Fibroblast of skin of back (primary cell): ENCODE measurements at places on chromosomes 5 and 9.

DNA sequence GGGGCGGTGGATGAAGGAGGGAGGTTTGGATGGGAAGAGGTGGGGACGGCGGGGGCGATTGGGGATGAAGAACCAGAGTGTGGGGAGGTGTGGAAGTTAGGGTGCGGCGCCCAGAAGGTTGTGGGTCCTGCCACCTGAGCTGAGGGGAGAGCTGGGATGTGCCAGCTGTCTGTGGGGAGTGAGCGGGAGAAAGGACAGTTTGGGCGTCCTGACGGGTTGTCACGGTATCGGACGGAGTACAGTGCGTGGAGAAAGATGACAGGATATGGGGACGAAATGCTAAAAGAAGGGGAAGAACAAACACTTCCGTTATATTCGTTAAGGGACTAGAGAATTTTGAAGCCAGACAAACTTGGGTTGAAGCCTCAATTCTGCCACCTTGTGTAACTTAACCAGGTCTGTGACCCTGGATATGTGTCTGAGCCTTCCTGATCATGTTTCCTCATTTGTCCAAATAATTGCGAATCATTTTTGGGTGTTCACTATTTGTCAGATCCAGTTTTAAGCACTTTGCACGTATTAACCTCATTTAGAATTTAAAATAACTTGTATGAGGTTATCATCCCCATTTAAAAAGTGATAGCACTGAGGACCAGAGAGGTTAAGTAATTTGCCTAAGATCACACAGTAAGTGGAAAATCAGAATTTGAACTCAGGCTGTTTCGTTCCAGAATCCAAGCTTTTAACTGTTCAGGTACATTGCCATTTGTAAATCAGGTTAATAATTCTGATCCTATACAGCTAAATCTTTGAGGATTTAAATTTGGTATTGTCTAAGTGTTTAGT is 689 bp downstream of the CNTRL start:
- peak; percentile 47 for DNase-seq

GRCh38 chr5:52560366-52560765 is 227.3 kb upstream of the ITGA1 start:
- DNase-seq, result peak; percentile 2

- DNase-seq, result no peak
These were observed 789 bp downstream of the ACER2 start for GRCh38 chr9:19409401-19410194.

DNA sequence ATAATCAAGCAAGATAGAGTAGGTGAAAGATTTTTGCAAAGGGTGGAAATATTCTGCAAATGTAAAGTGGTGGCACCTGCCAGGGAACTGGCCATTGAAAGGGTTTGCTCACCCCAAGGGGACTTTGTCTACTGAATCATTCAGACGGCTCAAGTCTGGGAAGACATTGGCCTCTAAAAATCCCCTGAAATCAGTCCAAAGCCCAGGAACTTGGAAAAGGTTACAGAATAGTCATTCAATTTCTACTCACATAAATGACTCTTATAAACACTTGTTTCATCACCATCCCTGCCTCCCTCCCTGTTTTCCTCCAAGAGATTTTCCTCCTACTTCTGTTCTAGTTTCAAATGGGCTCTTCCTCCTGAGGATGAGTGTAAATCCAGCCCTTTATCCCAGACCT is 28.5 kb downstream of the ZNF366 start:
- DNase-seq, result no peak

DNA sequence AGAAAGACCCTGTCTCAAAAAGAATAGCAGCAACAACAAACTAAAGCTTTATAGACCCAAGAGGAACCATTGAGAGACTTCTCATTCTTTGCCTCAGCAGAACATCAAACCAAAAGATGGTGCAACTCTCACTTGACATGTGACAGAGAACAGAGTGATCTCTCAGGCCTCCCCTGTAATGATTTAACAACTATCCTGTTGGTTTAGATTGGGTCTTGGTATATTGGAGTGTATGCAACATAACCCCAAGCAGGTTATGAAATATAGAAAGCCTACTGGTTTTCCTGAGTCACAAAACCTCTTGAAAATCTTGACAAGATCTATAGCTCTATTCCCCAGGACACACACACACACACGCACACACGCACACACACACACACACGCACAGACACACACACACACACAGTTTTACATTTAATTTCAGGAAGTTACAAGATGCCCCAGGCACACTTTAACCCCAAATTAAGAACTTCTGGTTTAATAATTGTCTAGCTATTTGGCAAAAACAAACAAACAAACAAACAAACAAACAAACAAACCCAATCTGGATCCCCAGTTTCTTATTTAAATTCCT is 6.5 kb upstream of the FGF1 start:
- no peak for DNase-seq

GRCh38 chr9:132998831-132999635 is 20.5 kb downstream of the GFI1B start:
- no peak for DNase-seq

- no peak for DNase-seq
These were observed 350.8 kb downstream of the NFIB start for GRCh38 chr9:13963005-13963653.

DNA sequence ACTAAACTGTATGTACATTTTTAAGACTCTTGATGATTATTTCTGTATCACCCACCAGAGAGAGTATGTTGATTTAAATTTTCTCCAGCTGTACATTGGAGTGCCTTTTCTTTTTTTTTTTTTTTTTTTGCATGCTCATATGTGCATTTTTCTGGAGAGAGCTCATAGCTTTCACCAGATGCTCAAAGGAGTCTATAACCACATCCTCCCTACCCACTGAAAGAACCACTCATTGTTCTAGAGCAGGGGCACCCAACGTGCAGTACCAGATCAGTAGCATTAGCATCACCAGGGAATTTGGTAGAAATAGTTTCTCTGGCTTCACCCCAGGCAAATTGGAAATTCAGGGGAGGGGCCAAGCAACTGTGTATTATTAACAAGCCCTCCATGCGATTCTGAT is 53.9 kb upstream of the TMEM171 start:
- peak; percentile 91 for DNase-seq

DNA sequence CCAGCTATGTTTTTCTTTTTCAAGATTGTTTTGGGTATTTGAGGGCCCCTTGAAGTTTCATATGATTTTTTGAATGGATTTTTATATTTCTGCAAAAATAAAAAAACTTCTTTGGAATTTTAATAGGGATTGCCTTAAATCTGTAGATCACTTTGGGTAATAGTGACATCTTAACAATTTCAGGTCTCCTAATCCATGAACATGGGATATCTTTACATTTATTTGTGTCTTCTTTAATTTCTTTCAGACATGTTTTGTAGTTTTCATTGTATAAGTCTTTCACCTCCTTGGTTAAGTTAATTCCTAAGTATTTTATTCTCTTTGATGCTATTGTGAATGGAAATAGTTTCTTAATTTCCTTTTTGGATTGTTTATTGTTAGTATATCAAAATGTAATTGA is 79.1 kb downstream of the PPIC start:
- DNase-seq, result no peak

DNA sequence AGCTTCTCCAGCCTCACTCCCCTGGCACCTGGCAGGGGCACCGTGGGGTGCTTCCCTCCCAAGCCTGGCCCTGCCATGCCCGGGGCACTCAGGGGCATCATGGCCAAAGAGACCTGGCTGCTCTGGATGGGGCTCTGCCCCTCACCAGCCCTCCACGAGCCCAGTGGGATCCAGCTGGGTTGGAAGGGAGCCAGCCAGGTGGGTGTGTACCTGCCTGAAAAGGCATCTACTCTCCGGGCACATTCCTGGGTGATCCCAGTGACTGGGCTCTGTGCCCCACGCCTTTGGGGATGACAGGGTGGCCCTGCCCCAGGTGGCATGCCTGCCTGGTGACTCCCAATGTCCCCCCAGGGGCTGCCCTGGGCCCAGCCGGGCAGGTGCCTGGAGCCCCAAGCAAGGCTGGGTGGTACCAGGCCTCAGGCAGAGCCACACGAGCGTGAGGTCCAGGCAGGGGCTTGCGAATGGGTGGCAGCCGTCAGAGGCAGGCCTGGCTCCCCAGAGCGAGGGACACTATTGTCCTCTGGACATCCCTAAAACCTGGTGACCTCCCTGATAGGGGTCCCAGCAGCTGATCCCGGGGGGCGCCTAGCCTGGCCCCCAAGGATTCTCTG is 777 bp downstream of the GPSM1 start:
- no peak for DNase-seq

GRCh38 chr5:160342413-160342941 is 27.9 kb downstream of the C1QTNF2 start:
- no peak for DNase-seq

DNA sequence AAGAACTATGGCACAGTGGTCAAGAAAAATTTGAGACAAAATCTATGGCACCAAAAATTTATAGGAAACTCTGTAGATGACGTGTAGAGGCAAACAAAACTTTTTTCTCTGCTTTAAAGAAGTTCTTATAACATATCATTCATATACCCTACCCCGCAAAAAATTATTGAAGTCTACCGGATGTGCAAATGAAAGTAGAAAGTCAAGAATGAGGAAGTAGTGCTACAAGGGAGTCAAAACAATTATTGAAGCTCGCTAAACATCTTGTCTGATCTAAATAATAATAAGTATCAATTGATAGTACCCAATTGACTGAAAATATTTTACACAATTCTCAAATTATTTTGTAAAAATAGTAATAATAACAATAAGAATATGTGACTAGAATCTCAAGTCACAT is 398.5 kb downstream of the TAF11L14 start:
- no peak for DNase-seq

DNA sequence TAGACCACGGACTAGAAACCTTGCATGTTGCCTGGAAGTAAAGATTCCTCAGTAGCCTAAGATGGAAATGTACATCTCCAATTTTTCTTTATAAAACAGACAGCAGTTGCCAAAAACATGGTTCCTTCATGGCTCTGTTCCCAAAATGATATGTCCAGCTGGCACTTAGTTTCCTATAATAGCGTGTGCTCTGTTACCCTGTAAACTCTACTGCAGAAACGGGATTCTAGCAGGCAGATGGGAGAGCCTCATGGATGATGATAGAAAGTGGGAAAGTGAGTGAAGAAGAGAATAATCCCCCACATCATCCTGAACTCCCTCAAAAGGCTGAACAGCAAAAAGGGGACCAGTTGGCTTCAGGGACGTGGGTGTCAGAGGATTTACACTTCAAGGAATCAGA is 118.2 kb downstream of the FRMD3 start:
- no peak for DNase-seq

GRCh38 chr5:155729684-155730059 is 597.3 kb upstream of the SGCD start:
- peak; percentile 79 for DNase-seq

GRCh38 chr5:78912085-78912771 is 72.9 kb downstream of the ARSB start:
- DNase-seq, result no peak

DNA sequence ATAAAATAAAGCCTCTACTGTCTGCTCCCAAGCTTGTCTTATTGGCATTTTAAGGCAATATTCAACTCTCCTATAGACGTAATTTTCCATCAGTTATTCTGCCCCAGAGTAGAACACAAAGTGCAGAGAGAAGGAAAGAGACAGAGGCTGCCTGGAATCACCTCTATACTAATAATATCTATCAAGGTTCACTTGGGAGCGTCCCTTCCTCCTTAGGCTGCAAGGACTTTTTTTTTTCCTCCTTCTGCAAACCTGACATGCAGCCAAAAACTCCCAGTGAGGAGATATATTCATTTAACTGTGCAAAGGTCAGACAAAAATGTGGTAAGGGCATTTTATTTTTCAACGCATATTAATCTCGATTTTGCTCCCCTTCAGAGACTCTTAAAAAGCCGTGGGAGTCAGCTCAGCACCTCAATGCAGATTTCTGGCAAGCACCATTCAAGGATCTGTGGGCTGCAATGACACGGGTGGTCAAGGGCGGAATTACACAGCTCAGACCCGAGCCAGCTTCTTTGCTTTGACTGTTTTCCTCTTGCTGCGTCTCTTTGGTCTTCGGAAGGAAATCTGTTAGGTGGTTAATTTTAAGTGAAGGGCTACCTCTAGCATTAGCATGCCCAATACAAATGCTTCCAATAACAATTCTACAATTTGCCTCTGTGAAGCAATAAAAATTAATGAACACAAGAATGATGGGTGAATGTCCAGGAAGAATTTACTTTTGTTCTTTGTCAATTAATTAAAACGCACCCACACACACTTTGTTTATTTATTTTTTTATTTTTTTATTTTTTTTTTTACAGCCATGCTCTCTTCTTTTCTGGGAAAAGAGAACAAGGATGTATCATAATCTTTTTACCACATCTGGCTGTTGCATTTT is 587.7 kb upstream of the GRAMD2B start:
- peak; percentile 9 for DNase-seq

- DNase-seq, result no peak
These were observed 87.8 kb upstream of the SLC30A5 start for GRCh38 chr5:69006030-69006429.

GRCh38 chr9:114484215-114484853 is 20.9 kb downstream of the WHRN start:
- no peak for DNase-seq

DNA sequence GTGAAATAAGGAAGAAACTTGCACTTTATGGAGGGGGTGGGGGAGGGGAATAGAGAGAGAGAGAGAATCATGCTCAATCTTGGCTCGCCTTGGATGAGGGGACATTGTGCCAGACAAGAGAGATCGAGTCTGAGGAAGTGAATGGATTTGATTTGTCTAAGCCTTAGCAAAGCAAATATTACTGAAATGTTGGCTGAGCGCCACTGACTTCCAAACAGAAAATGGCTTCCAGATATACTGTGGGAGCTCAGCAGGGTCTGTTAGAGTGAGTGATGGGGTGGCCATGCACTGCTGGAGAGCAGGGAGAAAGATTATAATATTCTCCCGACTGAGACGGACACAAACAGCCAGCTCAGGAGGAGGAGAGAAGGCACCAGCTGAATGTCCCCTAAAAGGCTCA is 34.5 kb downstream of the BRINP1 start:
- no peak for DNase-seq

DNA sequence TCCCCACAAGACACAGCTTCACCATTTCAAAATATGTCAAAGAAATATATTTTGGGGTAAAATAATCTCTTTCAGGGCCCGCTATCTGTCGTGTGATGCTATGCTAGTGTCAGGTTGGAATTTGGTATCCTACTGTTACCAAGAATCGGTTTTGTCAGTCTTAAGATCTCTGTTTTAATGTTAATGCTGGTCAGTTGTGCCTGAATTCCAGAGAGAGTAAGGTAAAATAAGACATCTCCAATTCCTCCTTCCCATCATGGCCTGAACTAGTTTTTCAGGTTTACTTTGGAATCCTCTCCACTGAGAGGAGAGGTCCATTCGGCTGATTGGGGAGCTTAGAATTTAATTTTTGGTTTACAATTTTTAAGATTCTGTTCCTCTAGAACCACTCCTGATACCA is 10.4 kb upstream of the BTF3 start:
- no peak for DNase-seq

DNA sequence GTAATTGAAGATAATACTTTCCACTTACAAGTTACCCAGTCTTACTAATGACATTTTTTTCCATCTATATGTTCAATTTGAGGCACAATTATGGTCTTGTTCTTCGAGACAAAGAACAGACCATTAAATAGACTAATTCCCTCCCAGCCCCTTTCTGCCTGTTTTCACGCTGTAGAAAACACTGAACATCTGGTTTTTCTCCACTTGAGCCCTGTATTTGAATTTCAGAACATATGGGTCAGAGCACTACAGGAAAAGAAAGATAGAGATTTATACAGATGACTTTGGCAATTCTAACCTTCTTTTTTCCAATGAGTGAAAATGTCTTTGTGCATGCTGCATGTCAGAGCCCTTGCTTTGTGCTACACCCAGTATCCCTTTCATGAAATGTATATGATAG is 506.9 kb downstream of the LRRC70 start:
- no peak for DNase-seq

GRCh38 chr5:178416206-178416882 is 173.8 kb downstream of the COL23A1 start:
- no peak for DNase-seq

- no peak for DNase-seq
These were observed 30.6 kb upstream of the MVB12B start for GRCh38 chr9:126295936-126296600.
